Coronary artery (tissue), 2 donors: ENCODE measurements at places on chromosomes 1 and 21.

DNA sequence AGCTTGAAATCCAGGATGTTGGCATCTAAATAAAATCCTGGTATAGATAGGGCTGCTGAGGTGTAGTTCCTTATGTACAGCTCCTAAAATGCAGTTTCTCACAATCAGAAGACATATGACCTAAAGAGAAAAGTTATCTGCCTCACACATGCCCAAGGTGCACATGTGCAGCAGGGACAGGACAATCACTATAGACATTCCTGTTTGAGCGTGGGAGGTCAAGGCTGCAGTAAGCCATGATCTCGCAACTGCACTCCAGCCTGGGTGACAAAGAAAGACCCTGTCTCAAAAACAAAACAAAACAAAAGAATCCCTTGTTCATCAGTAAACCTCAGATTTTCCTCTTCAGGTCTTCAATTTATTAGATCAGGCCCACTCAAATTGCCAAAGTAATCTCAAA lies 66.1 kb downstream of the SPATA6 start:
- DNase-seq, result no peak

DNA sequence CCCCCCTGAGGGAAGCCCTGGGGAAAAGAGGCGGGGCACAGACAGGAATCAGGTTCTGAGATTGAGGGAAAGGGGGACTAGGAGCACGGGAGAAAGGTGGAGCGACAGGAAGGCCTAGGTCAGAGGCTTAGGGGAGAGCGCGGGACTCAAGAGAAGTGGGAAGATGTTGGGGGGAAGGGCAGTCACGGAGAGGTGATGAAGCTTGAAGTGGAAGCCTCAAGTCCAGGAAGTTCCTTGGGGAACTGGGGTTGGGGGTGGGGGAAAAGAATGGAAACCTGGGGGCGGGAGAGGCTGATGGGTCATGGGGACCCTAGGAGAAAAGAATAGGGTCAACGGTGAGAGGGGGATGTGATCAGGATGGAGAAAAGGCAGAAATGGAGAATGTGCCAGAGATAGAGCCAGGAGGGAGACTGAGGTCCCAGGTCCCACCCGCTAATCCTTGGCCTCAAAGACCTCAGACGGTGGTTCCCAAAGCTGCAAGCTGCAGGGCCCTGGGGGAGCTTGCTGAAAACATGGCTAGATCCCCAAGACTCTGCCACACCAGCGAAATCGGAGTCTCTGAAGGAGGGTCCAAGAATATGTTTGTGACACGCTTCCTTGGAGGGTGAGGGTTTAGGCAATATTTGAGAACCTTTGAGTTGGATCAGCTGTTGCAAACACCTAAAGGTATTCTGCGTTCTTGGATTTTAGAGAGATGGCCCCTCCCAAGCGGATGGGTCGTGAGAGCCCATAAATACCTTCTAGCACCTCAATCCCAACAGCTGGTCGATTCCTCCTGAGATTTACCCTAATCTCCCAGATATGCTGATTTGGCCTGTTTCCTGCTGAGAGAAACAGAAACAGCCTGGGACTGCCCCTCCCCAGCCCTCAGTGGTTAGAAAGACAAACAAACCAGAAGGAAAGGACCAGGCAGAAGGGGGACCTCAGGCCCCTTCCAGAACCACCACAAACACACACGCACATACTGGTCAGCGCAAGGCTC lies 3.6 kb downstream of the C1orf232 start:
- DNase-seq, result no peak

DNA sequence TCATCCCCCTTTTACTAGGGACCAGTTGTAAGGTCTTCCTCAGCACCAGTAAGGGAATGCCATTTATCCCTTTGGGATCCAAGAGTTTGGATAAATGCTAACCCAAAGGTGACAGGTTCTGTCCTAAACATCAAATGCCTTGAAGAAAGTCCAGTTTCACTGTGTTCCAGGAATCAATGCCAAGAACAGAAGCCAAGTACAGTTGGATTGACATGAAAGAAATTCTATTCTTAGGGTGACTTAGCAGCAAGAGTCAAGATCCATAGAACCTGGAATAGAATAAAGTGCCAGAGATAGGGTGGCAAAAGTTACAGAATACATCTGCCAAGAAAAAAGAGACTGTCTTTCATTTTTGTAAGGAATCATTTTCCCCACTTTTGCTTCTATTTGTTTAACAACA lies 94.9 kb upstream of the ADAMTS5 start:
- DNase-seq, result no peak

DNA sequence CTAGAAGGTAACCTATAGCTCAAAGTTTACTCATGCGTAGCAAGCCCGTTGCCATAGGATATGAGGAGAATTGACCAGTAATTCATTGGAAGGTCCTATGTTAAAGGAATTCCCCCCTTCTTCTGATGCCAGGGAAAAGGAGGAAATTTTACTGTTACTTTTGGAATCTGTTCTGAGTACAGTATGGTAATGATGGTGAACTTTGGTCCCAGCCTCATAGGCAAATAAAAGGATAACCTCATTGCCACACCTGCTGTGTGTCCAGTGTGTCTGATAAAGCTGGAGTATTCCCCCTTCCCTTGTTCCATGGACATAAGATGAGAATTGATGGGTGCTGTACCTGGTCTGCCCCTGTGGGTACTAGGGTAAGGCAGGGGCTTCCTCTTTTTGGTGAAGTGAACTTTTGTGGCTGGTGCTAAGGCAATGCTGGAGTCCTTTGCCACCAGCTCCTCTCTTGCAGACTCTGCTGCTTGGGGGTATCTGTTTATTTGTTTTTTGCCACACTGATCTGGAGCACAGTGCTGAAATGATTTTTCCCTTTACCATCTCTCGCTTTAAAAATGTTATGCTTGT lies 22.2 kb downstream of the MPZ start:
- no peak for DNase-seq

DNA sequence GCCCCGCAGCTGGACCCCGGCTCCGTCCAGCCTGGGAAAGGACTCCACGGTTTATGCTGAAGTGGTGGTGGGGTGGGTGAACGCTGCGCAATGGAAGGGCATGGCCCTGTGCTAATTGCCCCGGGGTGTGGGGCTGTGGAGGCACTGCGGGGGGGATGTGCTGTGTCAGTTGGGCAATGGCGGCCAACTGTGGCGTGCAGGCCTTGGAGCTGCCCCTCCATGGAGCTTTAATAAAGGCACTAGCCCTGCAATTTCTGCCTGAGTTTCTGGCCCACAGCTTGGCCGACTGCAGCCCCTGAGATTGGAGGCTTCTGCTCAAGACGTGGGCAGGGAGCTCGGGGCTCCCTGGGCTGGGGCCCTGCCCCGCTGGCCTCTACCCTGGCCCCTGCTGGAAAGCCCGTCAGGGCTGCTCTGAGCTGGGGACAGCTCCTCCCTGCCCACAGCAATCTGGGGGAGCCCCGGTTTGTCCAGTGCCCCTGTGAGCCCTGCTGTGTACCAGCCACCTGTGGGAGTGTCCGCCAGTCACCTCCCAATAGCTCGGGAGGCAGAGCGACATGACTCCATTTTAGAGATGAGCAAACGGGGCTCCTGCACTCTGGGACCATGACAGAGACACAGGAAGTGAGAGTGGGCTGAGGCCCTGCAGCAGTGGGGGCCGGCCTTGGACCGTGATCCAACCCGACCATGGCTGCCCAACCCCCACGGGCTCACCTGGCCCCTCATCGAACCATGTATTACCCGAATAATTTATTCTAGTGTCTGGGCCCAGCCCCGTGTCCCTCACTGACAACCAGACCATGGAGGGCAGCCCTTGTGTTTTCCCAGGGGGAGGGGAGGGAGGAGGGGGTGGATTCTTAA lies 8.7 kb upstream of the TNFRSF14 start:
- DNase-seq, result no peak

- DNase-seq, result peak; percentile 86
Observed at GRCh38 chr1:241847796-241848685, at the start of gene EXO1. TSS of gene EXO1 (plus strand) at chr1:241848204. CDS start at chr1:241850426, 2,222 bp downstream.
